Glomerular endothelial cell (primary cell): ENCODE measurements at places on chromosomes 7 and 10. TPM values are rescaled to one million over a fixed set of nuclear protein-coding genes. Genes with fewer than 3 reads are reported as not detected.

GRCh38 chr7:71854546-71855397, 557.4 kb downstream of the CALN1 start:
- DNase-seq, result no peak

DNA sequence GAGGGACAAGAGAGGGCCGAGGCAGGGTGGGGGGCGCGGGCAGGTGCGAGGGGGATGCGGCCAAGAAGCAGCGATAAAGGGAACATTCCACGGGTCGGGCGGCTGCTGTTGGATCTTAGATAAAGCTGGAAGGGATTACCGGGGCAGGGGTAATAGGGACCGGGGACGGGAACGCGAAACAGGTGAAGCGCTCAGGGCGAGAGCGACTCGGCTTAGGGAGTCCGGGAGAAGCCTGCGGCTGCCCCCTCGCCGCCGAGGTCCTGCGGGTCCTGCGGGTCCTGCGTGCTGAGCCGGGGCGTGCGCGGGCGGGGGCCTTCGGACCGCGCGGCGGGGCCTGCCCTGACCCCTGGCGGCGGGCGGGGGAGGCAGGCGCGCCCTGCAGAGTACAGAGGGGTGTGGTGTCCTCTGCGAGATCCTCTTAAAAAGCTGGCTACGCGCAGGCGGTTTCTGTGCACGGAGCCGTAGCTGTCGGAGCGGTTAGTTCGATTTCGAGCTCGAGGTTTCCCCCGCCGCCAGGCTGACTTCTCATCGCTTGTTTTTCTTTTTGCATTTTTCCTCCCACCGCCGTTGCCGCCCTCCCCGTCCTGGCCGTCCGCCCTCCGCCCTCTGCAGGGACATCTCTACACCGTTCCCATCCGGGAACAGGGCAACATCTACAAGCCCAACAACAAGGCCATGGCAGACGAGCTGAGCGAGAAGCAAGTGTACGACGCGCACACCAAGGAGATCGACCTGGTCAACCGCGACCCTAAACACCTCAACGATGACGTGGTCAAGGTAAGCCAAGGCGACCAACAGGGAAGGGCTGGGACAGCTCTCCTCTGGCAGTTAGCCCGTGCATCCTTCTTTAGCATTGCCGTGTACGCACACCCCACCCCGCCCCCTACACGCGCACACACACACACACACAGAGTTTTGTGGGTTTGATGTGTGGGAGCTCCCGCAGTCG, 1.4 kb downstream of the CAV1 start:
- no peak for DNase-seq

GRCh38 chr7:103630318-103630717, 184.3 kb upstream of the SLC26A5 start:
- DNase-seq, result no peak

The UPF2 gene
- 13.1 and 17.1 TPM in 2 replicates for total RNA-seq

- no peak for DNase-seq
Measured at GRCh38 chr7:81410471-81411117, 359.3 kb downstream of the HGF start.

The SORCS1 gene
- total RNA-seq, result not detected in 2 replicates

- no peak for DNase-seq
Measured at GRCh38 chr10:13100349-13101294, 659 bp downstream of the OPTN start.
